ENCODE measurements at places on chromosomes 7 and 10.

GRCh38 chr7:876972-877311 is 588 bp downstream of the GET4 start:
- no peak for DNase-seq

GRCh38 chr10:110530131-110530831 is 32.6 kb downstream of the DUSP5 start:
- no peak for DNase-seq

GRCh38 chr7:8205537-8205936 is 56.4 kb downstream of the ICA1 start:
- no peak for DNase-seq

GRCh38 chr7:26863518-26864308 is 677 bp downstream of the SKAP2 start:
- DNase-seq, result peak; percentile 57

DNA sequence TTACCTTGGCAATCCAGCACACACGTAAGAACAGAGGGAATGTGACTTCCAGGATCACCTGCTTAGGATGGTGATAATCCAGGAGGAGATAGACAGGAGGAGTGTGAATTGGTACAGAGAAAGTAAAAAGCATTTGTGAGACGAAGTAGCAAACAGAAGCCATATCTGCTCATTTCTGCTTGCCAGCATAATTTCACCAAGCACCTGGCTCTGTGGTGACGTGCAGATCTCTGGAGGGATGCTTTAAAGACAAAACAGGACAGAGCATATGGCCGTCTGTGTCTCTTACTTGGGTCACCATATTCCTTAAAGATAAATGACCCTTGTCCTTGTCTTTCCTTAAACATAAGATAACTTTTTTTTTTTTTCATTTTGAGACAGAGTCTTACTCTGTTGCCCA is 90.2 kb upstream of the ARHGAP21 start:
- no peak for DNase-seq

DNA sequence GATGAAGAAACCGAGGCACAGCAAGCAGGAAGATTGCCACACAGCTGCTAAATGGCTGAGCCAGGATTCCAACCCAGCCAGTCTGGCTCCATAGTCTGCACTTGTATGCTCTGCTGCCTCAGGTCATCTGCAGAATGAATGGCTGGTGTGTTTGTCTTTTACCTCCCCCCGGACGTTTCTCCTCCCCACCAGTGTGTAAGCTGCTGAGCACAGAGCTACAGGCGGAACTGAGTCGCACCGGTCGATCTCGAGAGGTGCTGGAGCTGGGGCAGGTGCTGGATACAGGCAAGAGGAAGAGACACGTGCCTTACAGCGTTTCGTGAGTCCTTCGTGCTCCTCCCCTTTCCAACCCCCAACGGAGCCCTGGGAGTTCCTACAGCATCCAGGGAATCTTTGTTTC is 2.6 kb downstream of the CNPY4 start:
- no peak for DNase-seq

- no peak for DNase-seq
These were observed 234.5 kb upstream of the FZD1 start for GRCh38 chr7:91029688-91030087.

- no peak for DNase-seq
These were observed 82.1 kb upstream of the PPP2R2D start for GRCh38 chr10:131818510-131819234.

DNA sequence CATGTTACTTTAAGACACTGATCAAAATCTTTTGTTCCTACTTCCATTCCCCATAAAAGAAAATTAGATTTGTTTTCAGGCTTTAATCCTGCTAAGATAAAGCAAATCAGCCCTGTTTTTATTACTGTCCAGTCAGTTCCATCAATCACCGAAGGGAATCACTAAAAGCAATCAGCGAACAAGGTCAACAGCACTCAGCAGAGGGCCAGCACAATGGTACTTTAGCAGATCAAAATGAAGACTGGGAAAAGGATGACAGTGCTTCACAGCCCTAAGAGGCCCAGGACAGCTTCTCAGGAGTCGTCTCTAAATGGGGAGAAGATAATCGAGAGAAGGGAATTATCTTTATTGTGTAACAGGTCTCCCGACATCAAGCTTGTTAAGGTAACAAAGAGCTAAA is 32.7 kb downstream of the SEM1 start:
- no peak for DNase-seq

- no peak for DNase-seq
These were observed 757.0 kb upstream of the C7orf33 start for GRCh38 chr7:147833557-147833956.

Data from pons (tissue), 1 donor.